Breast epithelium (tissue), 4 donors: ENCODE measurements at places on chromosomes 6 and 20. TPM values are rescaled to one million over a fixed set of nuclear protein-coding genes. Genes with fewer than 3 reads are reported as not detected.

DNA sequence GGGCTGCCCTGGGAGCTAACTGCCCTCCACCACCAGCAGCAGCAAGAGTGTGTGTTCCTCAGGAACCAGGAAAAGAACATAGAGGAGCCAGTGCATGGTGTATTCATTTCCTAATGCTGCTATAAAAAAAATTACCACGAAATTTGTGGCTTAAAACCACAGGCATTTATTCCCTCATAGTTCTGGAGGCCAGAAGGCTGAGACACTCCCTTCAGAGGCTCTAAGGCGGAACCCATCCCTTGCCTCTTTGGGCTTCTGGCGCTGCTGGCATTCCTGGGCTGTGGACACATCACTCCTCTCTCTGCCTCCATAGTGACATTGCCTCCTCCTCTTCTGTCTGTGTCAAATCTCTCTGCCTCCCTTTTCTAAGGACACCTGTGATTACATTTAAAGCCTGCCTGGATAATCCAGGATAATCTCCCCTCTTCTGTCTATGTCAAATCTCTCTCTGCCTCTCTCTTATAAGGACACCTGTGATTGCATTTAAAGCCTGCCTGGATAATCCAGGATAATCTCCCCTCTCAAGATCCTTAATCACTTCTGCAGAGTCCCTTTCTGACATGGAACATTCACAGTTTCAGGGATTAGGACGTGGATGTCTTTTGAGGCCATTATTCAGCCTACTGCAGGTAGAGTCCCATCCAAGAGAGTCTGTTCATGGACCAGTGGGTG is 54.7 kb downstream of the NDUFAF5 start:
- H3K4me3 ChIP-seq = no peak overlapping the region
- no peaks in the 10 kb centered on the region for H3K4me1 ChIP-seq
- H3K27me3 ChIP-seq = no peaks in the 10 kb centered on the region
- H3K27ac ChIP-seq = no peak overlapping the region
- DNase-seq = peak; percentile 37

Gene RGS19
- total RNA-seq = 22.2 TPM

DNA sequence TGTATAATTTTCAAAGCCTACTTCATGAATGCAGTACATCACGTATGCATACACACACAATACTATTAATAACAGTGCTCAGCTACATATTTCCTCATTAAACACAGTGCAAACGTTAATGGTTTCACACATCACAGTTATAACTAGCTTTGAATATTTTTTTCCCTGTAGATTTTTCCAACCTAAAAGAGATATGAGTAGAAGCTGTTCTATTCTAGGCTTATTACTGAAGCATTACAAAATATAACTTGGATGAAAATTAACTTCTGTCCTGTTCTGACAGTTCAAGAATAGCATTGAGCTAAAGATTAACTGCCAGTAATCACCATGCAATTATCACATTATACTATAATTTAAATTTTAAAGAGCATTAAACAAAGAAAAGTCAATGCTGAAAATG is 6.2 kb downstream of the LMBRD1 start:
- H3K36me3 ChIP-seq = peaks cover 3% of the 10 kb centered on the region
- H3K27ac ChIP-seq = peak overlapping the region; percentile 70
- no peak overlapping the region for H3K4me3 ChIP-seq

Gene EDN3
- 0.96 TPM for total RNA-seq

- no peak overlapping the region for H3K27ac ChIP-seq
- H3K27me3 ChIP-seq = no peaks in the 10 kb centered on the region
Observed at GRCh38 chr6:21524201-21524600, 69.3 kb upstream of the SOX4 start.

Gene KIF25
- not detected for total RNA-seq

GRCh38 chr6:119142041-119142440 is 63.6 kb upstream of the FAM184A start:
- H3K27me3 ChIP-seq = no peaks in the 10 kb centered on the region
- H3K27ac ChIP-seq = no peak overlapping the region
- H3K4me1 ChIP-seq = no peaks in the 10 kb centered on the region
- no peak overlapping the region for H3K4me3 ChIP-seq

- no peak overlapping the region for H3K4me3 ChIP-seq
- no peak overlapping the region for H3K27ac ChIP-seq
- no peaks in the 10 kb centered on the region for H3K36me3 ChIP-seq
Observed at GRCh38 chr6:139891471-139891870, 517.0 kb upstream of the CITED2 start.

Gene MTHFD1L
- total RNA-seq = 11.0 TPM

Gene MYH7B
- total RNA-seq = 0.73 TPM

- no peak overlapping the region for H3K4me3 ChIP-seq
- H3K4me1 ChIP-seq = no peaks in the 10 kb centered on the region
- no peak overlapping the region for H3K27ac ChIP-seq
Observed at GRCh38 chr20:24936526-24937407, 12.3 kb upstream of the CST7 start.

DNA sequence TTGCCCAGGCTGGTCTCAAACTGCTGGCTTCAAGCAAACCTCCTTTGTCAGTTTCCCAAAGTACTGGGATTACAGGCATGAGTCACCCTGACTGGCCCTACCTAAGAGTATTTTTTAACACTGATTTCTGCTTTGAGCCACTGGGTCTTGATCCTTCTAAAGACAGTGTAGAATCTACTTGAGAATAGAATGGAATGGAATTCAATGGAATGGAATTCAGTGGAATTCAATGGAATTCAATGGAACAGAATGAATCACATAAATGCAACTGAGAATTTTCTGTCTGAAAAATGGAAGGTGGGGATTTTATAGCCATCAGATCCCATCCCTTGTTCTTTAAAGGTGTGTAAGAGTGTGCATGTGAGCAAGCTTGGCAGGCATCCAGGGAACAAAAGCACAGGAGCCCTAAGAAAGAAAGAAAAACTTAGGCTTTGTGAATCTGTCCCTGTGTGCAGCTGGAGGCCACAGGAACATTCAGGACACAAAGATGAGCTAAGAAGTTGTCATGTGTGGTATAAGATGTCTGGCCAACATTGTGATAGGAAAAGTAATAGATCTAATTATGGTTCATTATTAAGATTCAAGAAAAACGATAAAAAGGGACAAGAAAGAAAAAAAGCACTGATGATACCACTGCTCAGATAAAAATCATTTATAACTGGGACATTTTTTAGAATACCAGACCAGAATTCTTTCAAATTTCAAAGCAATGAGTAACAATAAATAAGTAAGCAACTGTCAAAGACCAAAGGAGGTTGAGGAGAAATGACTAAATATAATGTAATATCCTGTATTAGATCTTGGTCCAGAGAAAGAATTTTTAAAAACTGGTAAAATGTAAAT is 681.0 kb upstream of the GJE1 start:
- H3K36me3 ChIP-seq = no peaks in the 10 kb centered on the region
- H3K4me1 ChIP-seq = no peaks in the 10 kb centered on the region
- no peak for DNase-seq
- H3K4me3 ChIP-seq = no peak overlapping the region
- H3K27me3 ChIP-seq = no peaks in the 10 kb centered on the region
- H3K27ac ChIP-seq = no peak overlapping the region

Gene TSPO2
- total RNA-seq = not detected
